ENCODE measurements at places on chromosomes 5 and 9. TPM values are rescaled to one million over a fixed set of nuclear protein-coding genes. Genes with fewer than 3 reads are reported as not detected.

C8G gene
- 0.67 TPM for total RNA-seq

PCDHGB1 gene
- 0.59 TPM for total RNA-seq

SLC27A6 gene
- not detected for total RNA-seq

PCDHAC1 gene
- 0.07 TPM for total RNA-seq

C5orf34 gene
- total RNA-seq = 4.2 TPM

LVRN gene
- 0.18 TPM for total RNA-seq

FGFR4 gene
- 1.2 TPM for total RNA-seq

ADAMTS16 gene
- not detected for total RNA-seq

PRRX2 gene
- total RNA-seq = not detected

LCN9 gene
- total RNA-seq = not detected
